ENCODE measurements at places on chromosomes 16 and 17. TPM values are rescaled to one million over a fixed set of nuclear protein-coding genes. Genes with fewer than 3 reads are reported as not detected.

TBX2 gene
- total RNA-seq: 30.0 TPM

GJC1 gene
- total RNA-seq: 13.1 TPM

CD300A gene
- total RNA-seq: not detected

CCL5 gene
- under 0.01 TPM for total RNA-seq

VASN gene
- total RNA-seq: 97.5 TPM

CDH1 gene
- total RNA-seq: 0.28 TPM

ELMO3 gene
- 0.42 TPM for total RNA-seq

BICDL2 gene
- total RNA-seq: 0.28 TPM

HOXB13 gene
- total RNA-seq: under 0.01 TPM

NACA2 gene
- not detected for total RNA-seq

SOX8 gene
- under 0.01 TPM for total RNA-seq

KLHL36 gene
- total RNA-seq: 82.5 TPM

MAP2K6 gene
- 0.37 TPM for total RNA-seq

UMOD gene
- not detected for total RNA-seq

CARD14 gene
- total RNA-seq: not detected

ZNF469 gene
- 9.8 TPM for total RNA-seq

ZNF385C gene
- total RNA-seq: not detected

TP53TG3D gene
- not detected for total RNA-seq

EPOP gene
- 0.89 TPM for total RNA-seq

CA5A gene
- not detected for total RNA-seq

PLXDC1 gene
- total RNA-seq: not detected

All from smooth muscle cell of the umbilical artery (primary cell).